NCI-H226 (cell line): ENCODE measurements at places on chromosomes 12 and 14.

- DNase-seq: no peak
These were observed 29.2 kb downstream of the DIP2B start for GRCh38 chr12:50533971-50534370.

GRCh38 chr12:101172316-101172715 is 37.7 kb downstream of the SLC5A8 start:
- DNase-seq: peak; percentile 8

- DNase-seq: no peak
These were observed 423.0 kb downstream of the DIO2 start for GRCh38 chr14:79788346-79788745.

- DNase-seq: peak; percentile 64
These were observed 21.4 kb upstream of the CMKLR1 start for GRCh38 chr12:108360487-108360886.

DNA sequence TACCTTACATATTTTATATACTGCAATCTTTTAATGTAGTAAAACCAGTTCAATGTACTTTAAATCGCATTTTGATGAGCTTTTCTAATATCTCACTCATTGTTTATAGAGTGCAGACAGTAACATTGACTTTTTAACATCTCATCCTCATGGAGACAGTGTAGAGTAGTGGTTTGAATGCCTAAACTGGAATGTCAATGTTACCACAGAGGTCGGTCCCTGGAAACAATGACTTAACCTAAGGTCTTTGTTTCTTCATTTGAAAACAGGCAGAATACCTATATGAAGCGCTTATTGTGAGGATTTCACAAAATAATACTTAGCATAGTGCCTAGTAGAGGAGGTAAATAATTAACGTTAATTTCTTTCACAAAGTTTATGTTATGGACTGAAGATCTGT is 5.0 kb downstream of the CDK17 start:
- no peak for DNase-seq
